Activated CD8-positive, alpha-beta memory T cell treated with anti-CD3 and anti-CD28 coated beads, Interleukin-2, amount 50 U/mL, for 48 hours (primary cell): ENCODE measurements at places on chromosomes 16 and 17.

DNA sequence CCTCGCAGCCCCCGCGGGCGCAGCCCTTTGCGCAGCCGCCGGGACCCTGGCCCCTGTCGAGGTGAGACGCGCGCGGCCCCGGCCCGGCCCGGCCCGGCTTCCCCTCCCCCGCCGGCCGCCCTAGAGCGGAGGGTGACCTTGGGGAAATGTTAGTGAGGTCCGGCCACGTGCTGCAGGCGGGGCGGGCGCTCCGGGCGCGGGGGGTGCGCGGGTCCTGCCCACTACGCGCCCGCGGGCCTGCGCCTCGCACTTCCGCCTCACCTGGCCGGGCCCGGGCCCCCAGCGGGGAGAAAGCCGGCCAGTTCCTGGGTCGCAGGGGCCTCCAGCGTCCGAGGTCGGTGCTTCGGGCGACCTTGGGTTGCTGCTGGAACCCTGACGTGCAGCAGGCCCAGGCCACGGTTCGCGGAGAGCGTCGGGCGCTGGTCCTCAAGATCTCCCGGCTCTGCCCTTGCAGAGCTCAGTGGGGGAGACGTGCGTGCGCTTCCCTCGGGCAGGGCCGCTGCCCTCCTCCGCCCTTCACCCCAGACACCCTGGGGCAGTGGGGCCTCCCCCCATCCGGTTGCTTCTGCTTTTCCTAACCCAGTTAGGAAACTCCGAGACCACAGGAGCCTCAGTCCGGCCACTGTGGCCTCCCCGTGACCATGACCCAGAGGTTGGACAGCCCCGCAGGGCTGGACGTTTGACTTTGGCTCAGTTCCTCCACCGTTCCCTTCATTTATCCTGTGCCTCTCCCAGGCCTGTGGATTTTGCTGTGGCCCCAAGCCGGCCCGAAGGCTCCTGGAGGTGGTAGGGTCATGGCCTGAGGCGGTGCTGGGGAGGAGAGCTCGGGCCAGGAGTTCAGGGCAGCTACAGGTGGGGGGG lies 791 bp downstream of the MCRIP2 start:
- peak; percentile 71 for DNase-seq

DNA sequence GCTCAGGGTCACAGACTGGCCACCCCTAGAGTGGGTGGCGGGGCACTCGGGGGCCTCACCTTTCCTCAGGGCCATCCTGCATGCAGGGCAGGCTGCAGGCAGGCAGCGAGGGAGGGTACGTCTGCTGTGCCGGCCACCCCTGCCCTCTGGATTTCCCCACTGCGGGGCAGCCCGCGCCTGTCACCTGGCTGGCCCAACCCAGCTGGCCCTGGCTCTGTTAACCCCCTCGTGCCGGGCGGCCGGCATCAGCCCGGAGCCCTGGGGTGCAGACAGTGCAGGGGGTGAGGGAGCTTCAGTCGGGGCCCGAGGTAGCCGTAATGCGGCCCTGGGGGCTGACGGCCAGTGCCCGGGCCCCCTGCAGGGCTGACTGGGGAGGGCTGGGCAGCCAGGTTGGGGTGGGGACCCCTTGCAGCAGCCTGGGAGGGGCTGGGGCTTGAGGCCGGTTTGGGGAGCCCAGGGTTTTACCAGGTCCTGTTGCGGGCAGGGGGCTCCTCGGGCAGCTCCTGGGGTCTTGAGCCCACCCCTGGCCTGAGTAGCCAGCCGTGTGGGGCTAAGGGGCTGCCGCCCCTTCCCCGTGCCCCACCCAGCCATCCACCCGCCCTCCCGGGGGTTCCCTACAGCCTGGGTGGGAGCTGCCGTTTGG lies at the start of gene IGFALS:
IGFALS (minus strand) TSS at position 128 of the 643 bp plus-strand sequence; CDS start at position 75, 53 bp downstream.
- DNase-seq, result no peak

DNA sequence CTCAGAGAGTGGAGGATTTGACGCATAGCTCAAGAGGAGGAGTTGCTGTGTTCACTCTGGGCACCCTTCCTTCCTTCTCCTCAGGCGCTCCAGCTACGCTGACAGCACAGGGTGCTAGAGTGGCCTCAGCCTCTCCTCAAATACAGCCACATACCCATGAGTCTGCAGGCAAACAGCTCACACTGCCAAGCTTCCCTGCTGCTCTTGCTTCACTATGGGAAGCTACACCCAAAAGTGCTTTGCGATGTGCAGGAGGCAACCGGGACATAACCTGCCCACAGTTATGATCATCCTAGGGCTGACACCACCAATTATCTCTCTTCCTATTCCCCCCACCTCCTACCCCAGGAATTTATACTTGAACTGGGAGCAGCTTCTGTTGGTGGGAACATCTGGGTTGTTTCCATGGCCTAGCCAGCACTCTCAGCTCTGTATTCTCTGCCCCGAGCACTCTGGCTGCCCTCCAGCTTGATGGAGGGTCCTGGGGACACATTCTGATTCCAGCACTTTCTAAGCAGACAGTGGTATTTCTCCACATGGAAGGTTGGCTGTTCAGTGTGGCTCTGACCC lies 40.3 kb upstream of the SREBF1 start:
- DNase-seq, result no peak

DNA sequence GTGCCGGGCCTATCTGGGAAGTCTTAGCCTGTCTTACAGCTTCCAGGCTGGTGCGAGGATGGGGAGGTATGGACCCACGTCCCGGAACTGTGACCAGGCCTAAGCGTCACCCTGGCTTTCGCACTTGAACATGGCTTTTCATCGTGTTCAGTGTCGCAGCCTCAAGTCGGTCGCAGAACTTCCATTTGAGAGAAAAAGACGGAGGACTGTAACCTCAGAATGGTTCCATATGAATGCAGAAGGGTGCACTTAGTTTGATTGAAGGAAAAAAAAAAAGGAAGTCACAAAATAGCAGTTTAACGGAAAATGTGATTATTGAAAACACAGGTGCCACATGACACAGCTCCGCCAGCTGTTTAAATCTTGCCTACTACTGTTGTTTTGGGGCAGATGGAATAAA lies 30.2 kb upstream of the JPT2 start:
- no peak for DNase-seq

GRCh38 chr17:70473049-70473448 lies 303.7 kb downstream of the KCNJ2 start:
- DNase-seq, result no peak

GRCh38 chr16:28072087-28072486 lies 8.6 kb upstream of the GSG1L start:
- DNase-seq, result no peak

GRCh38 chr17:80621335-80621996 lies 76.8 kb downstream of the RPTOR start:
- no peak for DNase-seq

- DNase-seq, result no peak
These were observed 1.4 kb upstream of the SLC5A11 start for GRCh38 chr16:24844101-24845030.

DNA sequence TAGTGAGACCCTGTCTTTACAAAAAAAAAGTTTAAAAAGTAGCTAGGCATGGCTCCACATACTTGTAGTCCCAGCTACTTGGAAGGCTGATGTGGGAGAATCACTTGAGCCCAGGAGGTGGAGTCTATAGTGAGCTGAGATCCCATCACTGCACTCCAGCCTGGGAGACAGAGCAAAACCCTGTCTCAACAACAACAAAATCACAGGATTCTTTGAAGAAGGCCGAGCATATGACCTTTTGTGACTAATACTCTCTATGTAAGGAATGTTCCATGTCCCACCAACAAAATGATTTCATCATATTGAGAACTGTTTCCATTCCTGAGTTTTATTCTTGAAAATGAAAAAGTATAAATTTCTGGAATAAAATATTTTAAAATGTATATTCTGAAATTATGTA lies 58.9 kb upstream of the EFCAB3 start:
- no peak for DNase-seq

- peak; percentile 62 for DNase-seq
These were observed 1.2 kb upstream of the FOXF1 start for GRCh38 chr16:86508947-86509758.

DNA sequence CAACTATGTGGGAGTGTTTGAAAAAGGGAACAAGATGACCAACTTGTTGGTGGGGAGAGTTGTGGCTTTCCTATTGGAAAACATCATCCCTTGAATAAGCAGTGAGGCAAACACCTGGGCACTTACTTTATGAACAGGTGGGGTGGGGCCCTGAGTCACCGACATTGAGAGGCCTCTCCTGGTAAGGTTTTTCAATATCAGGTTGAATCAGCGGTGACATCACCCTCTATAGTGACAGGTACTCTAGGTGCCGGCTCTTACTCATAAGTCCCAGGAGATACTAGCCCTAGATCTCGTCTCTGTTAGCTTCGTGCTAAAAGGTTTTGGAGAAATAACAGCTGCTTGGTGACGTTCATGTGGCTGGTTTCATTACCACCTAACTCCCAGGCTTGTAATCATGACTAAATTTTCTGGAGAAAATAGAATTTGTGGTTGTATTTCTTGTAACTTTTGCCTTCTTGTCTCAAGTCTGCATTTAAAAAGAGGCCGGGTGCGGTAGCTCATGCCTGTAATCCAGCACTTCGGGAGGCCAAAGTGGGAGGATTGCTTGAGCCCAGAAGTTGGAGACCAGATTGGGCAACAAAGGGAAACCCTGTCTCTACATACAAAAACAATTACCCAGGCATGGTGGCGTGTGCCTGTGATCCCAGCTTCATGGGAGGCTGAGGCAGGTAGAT lies 19.3 kb downstream of the CDH1 start:
- DNase-seq, result peak; percentile 76

GRCh38 chr16:55508941-55509931 lies at the start of gene LPCAT2:
Gene LPCAT2, plus strand, starts transcription at chr16:55509072. Its CDS starts 110 bp downstream, at chr16:55509182.
- peak; percentile 68 for DNase-seq

- DNase-seq, result no peak
These were observed 762 bp upstream of the RBL2 start for GRCh38 chr16:53433509-53433908.
